Fibroblast of villous mesenchyme (primary cell): ENCODE measurements at places on chromosomes 13 and 19. TPM values are rescaled to one million over a fixed set of nuclear protein-coding genes. Genes with fewer than 3 reads are reported as not detected.

- no peak for DNase-seq
These were observed 150.4 kb downstream of the NALCN start for GRCh38 chr13:101265934-101266333.

- no peak for DNase-seq
These were observed at the start of gene GIPC3 for GRCh38 chr19:3585301-3586126. Gene GIPC3, plus strand, starts transcription at chr19:3585478. Its CDS starts 120 bp downstream, at chr19:3585598.

DNA sequence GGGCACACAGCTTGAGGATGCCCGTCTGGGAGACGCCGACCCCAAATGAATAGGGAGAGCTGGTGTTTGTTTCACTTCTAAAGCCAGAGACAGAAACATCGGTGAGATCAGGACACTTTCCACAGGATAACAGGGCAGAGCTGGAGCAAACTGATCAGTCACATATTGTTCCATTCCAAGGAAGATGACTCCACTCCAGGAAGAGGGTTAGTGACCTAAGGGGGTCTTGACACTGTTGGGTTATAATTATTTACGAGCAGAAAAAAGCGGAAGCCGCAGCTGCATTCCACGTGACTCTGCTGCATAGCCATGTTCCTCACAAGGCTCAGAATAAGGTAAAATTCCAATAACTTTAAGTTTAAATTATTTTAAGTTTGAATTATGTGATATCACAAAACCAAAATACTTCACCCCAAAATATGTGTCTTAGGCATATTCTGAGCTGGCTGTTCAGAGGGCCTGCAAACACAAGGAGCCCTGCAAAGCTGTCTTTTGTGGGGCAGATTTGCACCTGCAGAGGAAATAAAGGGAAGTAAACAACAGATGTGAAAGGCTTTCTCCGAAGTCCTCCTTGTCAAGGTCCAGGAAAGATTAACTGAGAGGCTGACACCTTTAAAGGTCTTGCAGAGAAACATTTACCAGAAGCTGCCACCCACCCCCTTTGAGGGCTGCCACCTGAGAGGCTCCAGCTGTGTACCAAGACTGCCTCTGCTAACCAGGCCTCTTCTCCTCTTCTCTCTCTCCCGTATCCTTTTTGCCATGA, 819.2 kb downstream of the UQCRFS1 start:
- DNase-seq = no peak

Gene F10
- 8.7 and 12.5 TPM in 2 replicates for total RNA-seq

Gene GPR32
- total RNA-seq = not detected in 2 replicates
